ENCODE measurements at places on chromosomes 5 and 9. TPM values are rescaled to one million over a fixed set of nuclear protein-coding genes. Genes with fewer than 3 reads are reported as not detected.

SLC1A1 gene
- polyA plus RNA-seq, result 2.4 TPM

OR13C4 gene
- not detected for polyA plus RNA-seq

CBY3 gene
- polyA plus RNA-seq, result 0.18 TPM

SOHLH1 gene
- polyA plus RNA-seq, result not detected

GRIA1 gene
- 1.6 TPM for polyA plus RNA-seq

ARL10 gene
- 7.8 TPM for polyA plus RNA-seq
